ENCODE measurements at places on chromosomes 5 and 9. TPM values are rescaled to one million over a fixed set of nuclear protein-coding genes. Genes with fewer than 3 reads are reported as not detected.

DNA sequence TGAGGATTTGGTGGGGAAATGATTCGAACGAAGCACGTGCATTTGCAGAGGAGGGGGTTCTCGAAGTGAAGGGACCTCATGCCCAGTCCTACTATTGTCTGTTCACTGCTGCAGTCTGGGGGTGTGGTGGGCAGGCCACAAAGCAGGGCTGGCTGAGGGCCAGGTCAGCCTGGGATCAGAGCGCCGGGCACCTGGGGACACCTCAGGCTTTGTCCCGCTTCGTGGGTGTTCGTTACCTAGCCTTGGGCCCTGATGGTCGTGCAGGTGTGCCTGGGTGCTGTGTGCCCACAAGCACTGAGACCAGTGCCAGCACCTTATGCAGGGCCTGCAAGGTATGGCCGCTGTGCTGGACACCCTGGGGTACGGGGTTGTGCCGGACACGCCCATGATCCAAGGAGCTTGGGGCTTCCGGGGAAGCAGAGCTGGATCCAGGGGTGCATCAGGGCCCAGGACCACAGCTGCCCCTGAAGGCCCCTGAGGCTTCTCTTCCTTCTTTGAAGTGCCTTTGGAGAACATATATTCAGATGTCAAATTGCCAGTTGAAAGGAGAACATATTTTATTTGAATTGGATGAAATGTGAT is 80.6 kb downstream of the COL5A1 start:
- no peak for DNase-seq

- no peak for DNase-seq
Observed at GRCh38 chr9:37324691-37325490, 97.6 kb upstream of the GRHPR start.

DNA sequence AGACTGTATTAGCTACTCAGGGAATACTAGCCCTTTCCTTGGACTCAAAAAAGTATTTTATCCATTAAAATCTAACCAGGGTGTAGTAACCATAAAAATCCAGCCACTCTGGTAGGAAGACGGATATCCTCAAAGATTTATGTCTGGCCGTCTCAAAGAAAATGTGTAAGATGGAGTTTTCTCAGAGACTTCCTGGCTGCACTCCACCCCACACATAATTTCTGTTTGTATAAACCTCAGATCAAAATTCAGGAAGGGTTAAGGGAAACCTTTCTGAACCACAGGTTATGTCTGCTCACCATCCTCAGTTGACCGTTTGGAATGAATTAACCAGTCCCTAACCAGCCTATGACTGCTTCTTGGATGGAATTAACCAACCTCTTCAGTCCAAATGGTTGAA is 13.8 kb upstream of the SMIM23 start:
- no peak for DNase-seq

GRCh38 chr9:97744710-97745708 is 47.9 kb upstream of the XPA start:
- DNase-seq: no peak

GRCh38 chr5:99936911-99937310 is 598.3 kb upstream of the FAM174A start:
- DNase-seq: no peak

DNA sequence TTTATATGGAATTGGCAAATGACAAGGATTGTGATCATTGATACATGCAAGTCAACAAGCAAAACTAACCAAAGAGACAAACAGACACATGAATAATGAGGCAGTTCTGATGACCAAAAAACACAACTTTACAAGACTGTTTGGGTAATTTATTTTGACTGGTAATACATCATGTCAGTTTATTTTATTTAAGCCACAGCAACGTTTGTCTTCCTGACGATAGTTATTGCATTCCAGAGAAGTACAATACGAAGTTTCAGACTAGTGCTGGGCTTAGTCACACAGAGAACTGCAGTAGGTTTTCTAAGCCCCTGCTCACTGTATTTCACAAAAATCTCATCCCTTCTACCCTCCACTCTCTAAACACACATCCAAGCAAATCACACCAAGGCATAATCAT is 514.2 kb downstream of the RAB3C start:
- no peak for DNase-seq

DNA sequence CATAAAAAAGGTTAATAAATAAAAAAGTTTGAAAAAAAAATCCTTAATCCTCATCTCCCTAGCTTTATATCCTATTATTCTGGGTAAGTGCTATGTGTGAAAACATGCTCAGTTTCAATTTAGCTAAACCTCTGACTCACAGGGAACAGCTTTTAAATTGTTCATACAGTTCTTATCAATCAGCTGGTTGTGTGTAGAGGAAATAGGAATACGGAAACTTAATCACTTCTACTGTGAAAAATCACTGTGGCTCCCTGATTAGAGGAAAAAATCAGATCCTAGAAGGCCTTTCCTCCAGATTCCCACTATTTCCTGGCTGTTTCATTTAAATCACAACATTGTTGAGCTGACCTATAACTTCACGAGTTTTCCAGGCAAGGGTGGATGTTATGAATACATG is 120.5 kb downstream of the MARCHF3 start:
- no peak for DNase-seq

- no peak for DNase-seq
Observed at GRCh38 chr9:96241391-96241809, 60.6 kb downstream of the HSD17B3 start.

DNA sequence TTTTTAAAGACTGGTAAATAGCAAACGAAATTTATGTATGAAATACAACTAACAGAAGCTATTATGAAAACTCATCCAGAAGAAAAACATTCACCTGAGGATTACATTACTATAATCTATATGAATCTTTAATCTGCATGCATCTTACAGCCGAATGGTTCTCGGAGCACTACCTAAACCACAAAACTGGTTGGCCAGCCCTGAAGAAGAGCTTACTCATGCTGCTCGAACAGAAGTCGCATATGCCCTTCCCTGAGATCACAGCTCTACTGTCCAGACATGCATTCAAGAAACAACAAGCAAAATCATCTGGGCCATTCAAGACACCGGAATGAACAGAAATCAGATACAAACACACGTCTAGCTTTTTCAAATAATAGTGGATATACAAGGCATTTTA is 931.0 kb upstream of the DMAC1 start:
- no peak for DNase-seq

- DNase-seq: no peak
Observed at GRCh38 chr9:16712787-16713186, 157.7 kb downstream of the BNC2 start.

- DNase-seq: peak; percentile 96
Observed at GRCh38 chr5:8457187-8458037, 588.5 kb downstream of the MTRR start.

GRCh38 chr9:10366171-10366779 is 246.5 kb downstream of the PTPRD start:
- no peak for DNase-seq

DNA sequence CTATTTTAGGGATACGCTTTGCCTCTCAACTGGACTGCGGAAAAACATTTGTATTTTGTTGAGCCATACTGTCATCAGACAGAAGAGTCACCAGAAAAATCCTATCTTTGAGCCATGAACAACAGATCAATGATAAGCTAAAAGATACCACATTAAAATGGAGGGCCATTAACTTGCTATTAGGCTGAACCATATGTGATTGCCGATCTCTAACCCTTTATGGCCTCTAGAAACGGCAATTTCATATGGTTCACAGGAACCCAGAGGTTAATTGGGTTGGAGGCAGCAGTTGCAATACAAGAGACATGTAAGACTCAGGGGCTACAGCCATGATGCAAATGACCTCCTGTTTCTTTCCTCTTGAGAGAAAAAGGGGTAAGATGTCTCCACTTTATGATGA is 69.8 kb downstream of the MYO10 start:
- no peak for DNase-seq

DNA sequence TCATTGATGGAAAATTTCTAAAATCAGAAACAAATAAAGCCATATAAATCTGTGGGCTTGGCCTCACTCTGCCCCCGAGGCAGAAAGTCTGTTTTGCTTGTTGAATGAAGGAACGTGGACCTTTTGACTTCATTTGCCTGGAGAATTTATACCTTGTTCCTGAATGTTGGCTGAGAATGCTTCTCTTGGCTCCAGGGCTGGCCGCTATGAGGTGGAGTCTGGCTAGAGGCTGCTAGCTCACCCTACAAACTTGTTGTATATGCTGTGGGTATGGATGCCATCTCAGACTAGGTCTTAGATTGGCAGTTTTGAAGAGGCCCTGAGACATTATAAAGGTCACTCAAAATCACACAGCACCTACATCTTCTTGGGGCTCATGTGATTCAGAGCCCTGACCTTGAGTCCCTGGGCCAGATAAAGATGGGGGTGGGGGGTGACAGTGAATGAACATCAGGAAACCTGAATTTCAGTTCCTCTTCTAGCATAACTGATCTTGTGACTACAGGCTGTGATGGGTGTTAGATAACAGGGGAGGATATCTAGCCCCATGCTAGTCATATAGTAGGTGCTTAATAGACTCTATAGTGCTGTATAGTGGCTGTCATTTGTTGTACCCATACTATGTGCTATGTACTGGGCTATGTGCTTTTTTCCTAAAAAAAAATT is 2.8 kb downstream of the GM2A start:
- no peak for DNase-seq

- no peak for DNase-seq
Observed at GRCh38 chr5:87560528-87560927, 147.8 kb upstream of the CCNH start.

GRCh38 chr5:38806775-38807258 is 39.0 kb upstream of the OSMR start:
- no peak for DNase-seq

DNA sequence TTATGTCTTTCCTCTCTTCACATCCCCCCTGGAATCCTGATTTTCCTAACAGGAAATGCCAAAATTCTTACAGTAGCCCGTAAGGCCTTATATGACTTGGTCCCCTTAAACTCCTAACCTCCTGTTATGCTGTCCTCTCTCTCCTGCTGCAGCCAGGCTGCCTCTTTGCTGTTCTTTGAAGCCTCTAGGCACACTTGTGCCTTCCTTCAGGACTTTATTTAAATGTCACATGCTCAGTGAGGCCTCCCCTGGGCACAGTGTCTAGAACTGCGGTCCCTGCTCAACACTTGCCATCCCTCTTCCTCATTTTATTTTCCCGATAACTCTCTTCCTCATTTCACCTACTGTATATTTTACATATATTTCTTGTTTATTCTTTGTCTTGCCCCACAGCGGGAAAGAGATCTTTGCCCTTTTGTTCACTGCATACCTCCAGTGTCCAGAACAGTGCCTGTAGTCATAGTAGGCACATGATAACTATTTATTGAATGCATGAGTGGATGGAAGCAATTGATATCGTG is 5.5 kb upstream of the SHB start:
- no peak for DNase-seq

- no peak for DNase-seq
Observed at GRCh38 chr5:103829585-103829984, 267.0 kb upstream of the NUDT12 start.

DNA sequence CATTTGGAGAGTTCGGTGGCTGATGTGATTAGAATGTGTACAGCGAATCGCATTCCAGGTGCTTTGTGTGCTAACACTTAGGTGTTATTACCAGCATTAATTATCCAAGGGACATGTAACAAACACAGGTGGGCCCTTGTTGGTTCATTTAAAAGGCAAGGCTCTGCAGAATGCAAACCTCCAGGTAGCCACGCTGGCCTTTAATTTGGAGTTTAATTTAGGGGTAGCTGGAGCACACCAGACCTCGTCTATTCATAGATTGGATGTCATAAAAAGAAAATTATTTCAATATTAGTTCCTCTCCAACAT is 191.1 kb downstream of the MAT2B start:
- no peak for DNase-seq

GRCh38 chr9:18588002-18588401 is 114.0 kb downstream of the ADAMTSL1 start:
- no peak for DNase-seq

The SLC1A1 gene
- total RNA-seq: 0.76 TPM

The TMC1 gene
- total RNA-seq: 1.4 TPM

The FGF1 gene
- 0.36 TPM for total RNA-seq

The LCN1 gene
- total RNA-seq: not detected

The PCAT7 gene
- total RNA-seq: not detected

The SPATA31A3 gene
- total RNA-seq: not detected
